ENCODE measurements at places on chromosomes 4 and X.

- DNase-seq: no peak
Observed at GRCh38 chrX:49162620-49163019, at the start of gene MAGIX. MAGIX (plus strand) TSS chrX:49162758; CDS start chrX:49162890, 132 bp downstream.

- no peak for DNase-seq
Observed at GRCh38 chrX:66622209-66622608, 16.7 kb downstream of the EDA2R start.

- DNase-seq: no peak
Observed at GRCh38 chr4:3314706-3315260, 22.0 kb downstream of the RGS12 start.

DNA sequence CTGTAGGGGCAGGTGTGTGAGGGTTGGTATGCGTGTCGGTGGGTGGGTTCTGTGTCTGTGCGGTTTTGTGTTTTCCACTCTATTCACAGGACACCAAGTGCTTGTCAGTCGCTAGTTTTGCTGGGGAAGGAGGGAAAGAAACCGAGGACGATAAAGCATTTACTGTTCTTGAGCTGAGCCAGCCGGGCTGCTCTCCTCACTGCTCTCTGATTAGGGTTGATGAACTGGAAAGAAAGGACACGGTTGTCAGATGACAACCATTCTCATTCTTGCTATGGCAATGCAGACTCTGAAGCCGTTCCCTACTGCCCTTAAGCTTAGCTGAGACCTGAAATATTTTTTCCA is 832 bp downstream of the EGFL6 start:
- DNase-seq: no peak

GRCh38 chr4:160824481-160824880 is 1339.3 kb downstream of the FSTL5 start:
- no peak for DNase-seq

- no peak for DNase-seq
Observed at GRCh38 chr4:25578432-25578831, 77.2 kb upstream of the SLC34A2 start.

GRCh38 chr4:105194328-105195231 is 47.9 kb downstream of the TET2 start:
- DNase-seq: no peak

DNA sequence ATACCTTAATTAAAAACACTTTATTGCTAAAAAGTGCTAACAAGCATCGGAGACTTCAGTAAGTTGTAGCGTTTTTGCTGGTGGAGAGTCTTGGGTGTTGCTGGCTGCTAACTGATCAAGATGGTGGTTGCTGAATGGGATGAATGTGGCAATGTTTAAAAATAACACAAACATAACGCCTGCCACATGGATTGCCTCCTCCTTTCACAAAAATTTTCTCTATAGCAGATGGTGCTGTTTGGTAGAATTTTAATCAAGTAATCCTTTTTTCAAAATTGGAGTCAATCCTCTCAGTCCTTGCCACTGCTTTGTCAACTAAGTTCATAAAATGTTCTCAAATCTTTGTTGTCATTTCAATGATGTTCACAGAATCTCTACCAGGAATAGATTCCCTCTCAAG is 466.8 kb upstream of the TECRL start:
- no peak for DNase-seq

DNA sequence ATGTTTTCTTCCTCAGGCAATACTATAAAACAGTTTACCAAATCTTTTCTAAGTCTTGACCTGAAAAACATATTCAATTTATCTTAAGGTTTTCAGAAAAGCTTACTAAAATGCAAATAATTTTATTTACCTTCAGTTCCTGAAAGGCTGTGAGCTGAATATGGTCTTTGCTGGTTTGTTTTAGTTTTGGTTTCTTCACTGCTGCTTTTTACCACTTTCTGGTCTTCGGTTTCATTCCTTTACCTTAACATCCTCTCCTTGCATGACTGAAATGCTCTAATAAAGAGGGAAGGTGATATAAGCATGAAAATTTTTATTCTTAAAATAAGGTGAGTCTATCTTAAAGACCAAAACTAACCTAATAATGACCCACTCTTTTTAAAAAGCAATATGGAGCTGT is 97.1 kb upstream of the NRK start:
- DNase-seq: no peak

- DNase-seq: no peak
Observed at GRCh38 chrX:46704767-46705386, 54.0 kb downstream of the SLC9A7 start.

DNA sequence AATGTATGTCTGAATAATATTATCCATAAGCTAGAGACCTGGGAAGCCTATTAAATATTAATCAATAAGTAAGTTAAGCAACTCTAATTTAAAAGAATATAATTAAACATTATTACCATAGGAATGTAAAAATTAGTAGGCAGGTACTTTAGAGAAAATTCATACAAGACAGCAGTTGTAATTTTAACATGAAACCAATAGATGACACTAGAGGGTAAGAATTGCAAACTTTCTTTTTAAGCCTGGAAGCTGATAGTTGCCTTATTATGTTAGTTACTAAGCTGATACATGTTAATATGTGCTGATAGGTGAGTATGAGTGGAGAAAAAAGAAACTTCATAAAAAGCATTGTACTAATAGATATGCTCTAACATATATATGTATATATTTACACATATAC is 1157.4 kb downstream of the FAM133A start:
- no peak for DNase-seq

GRCh38 chr4:138555584-138555983 is 313.4 kb upstream of the SLC7A11 start:
- no peak for DNase-seq

DNA sequence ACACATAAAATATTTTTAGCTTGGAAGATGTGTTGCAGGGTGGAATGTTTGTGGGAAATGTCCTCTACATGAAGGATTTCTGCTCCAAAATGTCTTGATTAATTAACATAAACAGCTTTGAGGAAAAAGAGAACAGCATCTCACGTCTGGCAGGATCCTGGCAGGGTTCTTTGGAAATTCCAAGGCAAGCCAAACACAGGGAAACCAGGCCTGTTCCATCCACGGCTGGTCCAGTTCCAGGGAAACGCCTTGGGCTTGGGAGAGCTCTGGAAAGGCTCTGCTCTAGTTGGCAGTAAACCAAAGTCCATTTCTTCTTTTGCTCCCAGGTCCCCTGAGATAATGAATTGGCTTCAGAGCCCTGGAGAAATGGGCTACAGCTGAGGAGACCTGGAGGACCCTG is 42.4 kb upstream of the GAB1 start:
- DNase-seq: no peak

DNA sequence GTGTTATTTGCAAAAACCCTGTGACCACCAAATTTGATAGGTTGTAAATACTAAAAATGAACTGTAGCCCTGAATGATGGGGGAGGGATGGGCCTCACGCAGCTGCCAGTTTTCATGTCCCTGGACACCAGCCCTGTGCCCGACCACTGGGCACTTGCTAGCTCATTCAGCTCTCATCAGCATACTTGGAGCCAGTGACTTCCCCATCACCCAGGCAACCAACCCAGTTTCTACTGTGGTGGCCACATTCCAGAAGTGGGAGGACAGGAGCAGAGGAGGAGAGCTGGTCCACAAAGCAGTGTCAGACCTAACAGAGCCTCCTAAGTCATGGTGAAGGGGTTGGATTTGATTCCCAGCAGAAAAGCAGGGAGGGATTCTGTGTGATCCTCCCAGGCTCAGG is 128.2 kb downstream of the CPEB2 start:
- no peak for DNase-seq

DNA sequence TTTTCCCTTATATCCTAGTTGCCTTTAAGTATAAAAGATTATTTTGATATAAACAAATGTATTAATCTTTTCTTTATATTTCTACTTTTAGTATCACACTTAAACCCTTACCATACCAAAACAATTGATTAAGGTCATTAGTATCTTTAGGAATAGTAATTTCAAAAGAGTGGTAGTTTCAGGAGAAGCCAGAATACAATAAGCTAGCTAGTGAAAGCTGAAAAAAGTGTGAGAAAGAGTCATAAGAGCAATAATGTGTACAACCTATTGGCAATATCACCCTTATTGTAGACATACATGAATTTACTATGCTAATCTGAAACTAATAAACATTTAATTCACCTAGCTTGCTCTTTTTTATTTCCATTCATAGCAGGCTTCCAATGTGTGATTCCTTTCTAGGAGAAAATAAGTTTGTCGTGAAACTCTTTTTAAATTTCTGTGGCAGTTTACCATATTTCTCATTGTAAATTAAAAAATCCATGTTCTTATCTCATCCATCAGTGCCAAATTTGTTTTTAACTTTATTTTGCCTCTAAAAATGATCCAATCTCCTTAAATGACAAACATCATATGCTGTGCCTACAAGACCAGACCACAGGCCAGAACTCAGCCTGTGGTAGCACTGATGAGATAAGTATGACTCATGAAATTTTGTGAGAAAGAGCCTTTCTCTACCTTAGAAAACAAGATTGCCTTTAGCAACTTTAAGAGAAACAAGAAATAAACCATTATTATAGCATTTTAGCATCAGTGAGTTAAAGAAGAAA is 8.1 kb downstream of the NEK1 start:
- no peak for DNase-seq

DNA sequence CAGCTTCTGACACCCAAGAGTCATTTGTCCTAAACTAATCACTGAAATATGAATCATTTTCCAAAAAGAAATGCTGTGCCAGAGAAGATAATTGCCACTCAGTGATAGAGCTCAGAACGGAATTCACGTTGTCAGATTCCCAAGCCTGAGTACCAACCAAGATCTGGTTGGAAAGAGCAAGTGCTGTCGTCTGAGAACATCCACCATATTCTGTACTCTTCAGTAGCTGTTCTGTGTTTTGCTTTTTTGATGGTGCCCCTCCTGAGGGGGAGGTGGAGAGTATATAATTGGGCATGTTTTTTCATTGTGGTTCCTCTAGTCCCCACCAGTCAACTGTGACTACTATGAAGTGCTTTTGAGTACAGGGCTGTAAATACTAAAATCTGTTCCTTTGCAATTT is 13.2 kb downstream of the RUFY3 start:
- DNase-seq: no peak

DNA sequence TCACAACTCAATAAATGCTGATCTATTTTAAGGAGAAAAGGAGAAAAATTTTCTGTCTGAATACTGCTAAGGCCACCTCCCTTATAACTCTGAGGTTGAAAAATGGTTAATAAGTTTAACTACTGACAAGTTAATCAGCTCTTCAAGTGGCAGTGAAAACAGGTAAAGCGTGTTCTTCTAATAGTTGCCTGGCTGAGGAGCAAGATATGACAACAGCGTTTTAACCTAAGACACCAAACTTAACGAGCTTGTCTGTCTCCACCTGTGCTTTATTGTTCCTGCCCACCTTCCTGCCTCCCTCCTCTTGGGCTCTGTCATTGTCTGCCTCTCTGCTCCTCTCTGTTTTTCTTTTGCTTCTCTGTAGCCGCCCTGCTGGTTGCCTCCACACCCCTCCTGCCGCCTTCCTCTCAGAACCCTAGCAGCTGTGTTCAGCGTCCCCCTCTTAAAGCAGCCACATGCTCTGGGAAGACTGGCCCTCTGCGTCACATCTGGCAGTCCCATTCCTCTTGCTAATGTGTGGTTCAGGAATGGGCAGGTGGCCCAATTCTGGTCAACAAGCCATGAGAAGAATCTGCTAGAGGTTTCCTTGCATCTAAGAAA is 4.3 kb upstream of the TSPAN5 start:
- DNase-seq: no peak

DNA sequence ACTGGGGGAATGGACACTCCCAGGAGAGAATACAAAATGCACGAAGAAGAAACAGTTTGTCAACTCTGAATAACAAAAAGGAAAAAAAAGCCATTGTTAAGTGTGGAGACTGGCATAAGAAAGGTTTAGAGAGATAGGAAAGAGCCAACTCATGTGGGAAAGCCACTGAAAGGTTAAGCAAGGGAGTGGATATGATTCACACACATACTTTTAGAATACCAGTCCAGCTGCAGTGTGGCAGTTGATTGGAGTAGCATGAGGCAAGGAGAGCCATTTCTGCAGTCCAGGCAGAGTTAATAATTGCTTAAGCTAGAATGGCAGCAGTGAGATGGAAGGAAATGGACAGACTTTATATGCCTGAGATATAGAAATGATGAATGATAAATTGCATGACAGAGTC is 36.9 kb upstream of the ADAD1 start:
- DNase-seq: no peak

- DNase-seq: no peak
Observed at GRCh38 chr4:6546681-6547447, 28.1 kb upstream of the MAN2B2 start.

DNA sequence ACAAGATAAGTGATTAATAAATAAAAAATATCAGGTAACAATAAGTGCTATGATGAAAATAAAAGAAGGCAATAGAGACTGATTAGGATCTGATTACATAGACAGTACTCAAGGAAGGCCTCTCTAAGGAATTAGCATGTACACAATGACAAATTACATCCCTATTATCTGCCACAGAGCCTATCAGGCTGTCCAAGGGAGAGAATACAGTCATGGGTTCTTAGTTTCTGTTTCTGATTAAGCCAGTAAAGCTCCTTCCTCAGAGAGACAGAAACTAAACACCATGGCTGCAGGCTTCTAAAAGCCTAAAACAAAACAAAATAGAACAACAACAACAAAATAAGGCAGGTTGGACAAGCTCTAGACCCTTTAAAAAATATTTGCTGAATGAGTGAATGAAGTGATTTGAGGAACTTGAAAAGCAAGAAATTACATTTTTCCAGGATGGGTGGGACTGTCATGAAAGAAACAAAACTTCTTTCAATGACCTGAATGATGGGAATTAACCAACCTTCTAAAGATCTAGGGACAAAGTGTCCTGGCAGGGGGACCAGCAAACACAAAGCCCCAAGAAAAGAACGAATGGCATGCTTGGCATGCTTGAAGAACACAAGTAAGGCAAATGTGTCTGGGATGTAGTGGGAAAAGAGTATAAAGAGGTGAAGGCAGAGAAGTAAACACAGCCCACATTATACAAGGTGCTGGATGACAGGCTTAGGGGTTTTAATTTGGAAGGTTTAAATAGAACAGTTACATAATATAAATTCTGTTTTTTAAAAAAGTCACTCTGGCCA is 44.1 kb downstream of the NAA11 start:
- no peak for DNase-seq

GRCh38 chr4:2934077-2934812 is 29.0 kb downstream of the NOP14 start:
- DNase-seq: no peak

DNA sequence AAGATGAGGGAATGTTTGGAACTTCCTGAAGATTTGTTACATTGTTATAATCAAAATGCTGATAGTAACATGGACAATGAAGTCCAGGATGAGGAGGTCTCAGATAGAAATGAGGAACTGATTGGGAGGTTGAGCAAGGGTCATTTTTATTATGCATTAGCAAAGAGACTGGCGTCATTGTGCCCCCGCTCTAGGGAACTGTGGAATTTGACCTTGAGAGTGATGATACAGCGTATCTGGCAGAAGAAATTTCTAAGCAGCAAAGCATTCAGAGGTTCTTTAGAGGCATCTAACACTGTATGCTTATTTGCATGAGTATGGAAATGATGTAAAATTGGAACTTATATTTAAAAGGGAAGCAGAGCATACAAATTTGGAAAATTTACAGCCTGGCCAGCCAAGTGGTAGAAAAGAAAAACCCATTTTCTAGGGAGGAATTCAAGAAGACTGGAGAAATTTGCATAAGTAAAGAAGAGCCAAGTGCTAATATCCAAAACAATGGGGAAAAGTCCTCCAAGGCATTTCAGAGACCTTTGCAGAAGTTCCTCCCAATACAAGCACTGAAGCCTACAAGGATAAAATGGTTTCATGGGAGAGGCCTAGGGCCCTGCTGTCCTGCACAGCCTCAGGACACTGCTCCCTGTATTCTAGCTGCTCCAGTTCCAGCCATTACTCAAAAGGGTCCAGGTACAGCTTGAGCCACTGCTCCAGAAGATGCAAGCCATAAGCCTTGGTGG is 483.0 kb upstream of the NDST4 start:
- no peak for DNase-seq

- no peak for DNase-seq
Observed at GRCh38 chrX:105282077-105282476, 61.6 kb upstream of the TEX13A start.
